ENCODE measurements at places on chromosomes 2 and 18.

- DNase-seq: no peak
Observed at GRCh38 chr2:40173276-40173675, 278.6 kb downstream of the SLC8A1 start.

DNA sequence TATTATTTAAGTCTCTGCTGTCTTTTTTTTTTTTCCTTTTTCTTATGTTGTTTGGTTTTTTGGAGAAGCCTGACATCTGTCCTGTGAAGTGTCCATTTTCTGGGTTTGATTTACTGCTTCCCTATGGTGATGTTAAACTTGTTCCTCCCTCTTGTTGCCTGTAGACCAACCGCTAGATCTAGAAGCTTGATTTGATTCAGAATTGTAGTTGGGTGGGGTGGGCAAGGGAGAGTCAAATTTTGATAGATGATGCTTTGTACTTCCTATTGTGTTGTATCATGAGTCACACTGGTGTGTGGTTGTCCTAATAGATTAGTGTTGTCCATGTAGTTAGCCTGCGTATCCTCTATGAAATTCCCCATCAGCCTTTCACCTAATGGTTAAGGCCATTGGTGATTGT lies 35.4 kb downstream of the CAB39 start:
- DNase-seq: no peak

DNA sequence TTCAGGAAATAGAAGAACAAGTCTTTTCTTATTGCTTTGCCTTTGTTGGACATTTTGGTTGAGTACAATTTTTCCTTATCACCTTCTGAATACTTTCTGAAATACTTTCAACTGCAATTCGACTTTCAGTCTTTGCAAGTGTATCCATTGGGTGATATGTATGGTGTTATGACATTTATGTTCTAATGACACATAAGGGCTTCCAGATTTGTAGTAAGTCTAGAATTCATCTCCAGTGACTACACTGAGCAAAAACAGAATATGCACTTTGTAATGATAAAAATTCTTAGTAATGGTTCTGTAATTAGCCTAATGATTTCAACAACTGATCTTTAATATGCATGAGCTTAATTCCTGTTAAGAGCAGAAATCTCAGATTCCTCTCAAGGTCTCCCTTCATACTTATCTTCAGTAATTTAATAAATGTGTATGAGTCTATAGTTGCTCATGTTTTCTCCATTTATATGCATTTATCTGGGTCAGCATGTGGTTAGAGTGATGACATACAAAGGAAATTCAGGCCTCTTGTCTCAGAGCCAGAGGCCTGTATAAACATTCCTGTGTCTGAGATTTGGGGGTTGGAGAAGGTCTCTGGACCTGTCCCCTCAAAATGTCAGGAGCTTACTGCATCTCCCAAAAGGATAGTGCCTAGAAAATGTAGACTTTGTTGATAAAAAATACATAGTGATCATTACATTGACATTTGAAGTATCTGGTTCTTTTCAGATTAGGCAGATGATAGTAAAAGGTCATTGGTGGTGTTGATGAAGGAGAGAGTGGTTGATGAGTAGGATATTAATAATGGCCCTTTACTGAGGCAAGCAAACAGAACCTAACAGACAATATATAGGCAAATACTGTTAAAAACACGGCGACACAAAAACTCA lies 114.9 kb downstream of the QPCT start:
- DNase-seq: peak; percentile 38

DNA sequence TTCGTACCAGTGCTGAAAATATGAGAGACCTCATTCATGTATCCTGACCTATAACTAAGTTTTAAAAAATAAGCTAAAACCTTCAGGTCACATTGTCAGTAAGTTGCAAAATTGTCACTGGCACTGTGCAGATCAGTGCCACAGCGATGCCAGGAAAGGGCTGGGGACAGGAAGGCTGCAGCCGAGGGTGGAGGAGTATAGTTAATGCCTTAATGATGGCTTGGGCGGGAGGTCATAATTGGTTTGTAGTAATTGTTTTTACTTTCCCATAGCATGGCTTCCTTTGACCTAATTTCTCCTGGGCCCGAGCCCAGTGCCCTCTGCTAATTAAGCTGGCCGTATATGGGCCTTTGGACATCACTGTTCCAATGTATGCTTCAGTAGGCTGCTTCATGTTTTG lies 47.2 kb upstream of the RAB12 start:
- no peak for DNase-seq

DNA sequence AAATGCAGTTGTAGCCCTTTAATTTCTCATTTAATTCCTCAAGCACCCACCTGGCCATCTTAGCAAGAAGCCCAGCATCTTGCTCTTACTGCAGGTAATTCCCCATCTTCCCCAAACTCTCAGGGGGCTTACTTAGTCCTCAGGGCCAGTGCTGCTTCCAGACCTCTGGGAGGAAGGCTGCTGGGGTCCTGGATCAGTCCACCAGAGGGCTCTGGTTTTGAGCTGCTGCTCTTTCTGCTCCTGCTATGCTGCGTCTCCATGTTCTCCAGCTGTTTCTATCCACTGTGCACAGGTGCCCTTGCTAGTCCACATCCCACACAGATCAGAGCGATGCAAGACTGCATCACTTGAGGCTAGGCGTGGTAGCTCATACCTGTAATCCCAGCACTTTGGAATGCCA lies 34.5 kb upstream of the TMEM87B start:
- peak; percentile 25 for DNase-seq

- DNase-seq: peak; percentile 42
Observed at GRCh38 chr18:58045242-58046092, 1.4 kb downstream of the NEDD4L start.

DNA sequence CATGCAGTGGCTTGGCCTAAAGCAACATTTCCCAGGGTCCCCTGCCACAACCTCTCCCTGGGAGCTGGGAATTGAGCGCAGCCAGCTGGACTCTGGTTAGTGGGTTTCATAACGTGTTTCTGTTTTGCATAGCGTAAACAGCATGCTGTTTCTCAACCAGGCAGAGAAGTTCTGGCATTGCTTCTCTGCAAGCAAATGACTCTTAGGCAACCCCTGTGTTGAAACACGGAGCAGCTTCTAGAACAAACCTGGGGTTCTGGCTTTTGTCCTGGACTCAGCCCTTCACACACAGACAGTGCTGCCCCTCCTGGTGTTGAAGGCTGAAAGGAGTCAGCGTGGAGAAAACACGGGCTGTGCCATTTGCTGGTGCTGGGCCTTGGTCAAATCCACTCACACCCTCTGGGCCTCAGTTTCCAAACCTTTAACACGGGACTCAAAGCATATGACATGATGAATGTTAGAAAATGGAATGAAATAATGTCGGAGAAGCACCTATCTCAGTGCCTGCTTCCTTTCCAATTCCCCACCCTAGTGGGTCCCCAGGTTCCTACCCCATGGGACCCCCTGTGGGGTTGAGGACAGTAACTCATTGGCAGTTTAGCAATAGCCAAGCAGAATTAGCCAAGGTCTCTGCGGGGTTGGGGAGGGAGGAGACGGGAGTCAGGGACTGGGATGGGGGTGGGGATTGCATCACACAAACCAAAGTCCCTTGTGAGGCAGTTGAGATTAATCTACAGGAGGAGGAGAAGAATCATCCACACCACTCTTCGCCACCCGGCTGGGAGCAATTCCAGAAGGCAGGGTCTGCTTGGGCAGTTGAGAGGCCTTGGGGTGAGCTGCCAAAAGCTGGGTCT lies 30.2 kb upstream of the IL1R2 start:
- DNase-seq: no peak

DNA sequence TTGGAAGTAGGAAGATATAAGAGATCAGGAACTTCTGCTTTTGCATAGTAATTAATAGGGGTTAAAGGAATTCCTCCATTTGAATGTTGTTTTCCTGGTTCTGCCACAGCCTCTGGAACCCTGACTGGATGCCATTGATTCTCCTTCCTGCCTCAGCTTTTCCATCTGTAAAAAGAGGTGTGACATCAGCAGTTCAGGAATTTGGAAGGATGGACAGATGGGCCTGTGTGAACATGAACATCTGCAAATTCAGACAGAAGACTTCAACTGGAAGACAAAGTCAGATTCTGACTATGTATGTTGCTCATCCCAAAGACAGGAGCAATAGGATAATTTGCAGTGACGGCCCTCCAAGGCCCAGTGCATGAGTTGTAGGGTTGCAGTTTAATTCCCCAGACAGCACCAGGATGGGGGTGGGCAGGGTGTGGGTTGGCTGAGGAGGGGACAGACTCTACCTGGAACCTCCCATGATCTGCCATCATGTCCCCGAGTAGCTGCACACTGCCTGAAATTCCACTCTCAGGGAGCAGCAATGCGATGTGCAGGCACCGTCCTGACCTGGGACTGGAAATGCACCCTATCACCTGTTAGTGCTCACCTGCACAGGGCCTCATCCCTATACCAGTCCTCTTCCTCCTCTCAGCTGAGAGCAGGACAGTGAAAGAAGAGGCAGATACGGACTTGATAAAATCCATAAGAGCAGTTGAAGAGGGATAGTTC lies 98.9 kb upstream of the EPAS1 start:
- DNase-seq: no peak

DNA sequence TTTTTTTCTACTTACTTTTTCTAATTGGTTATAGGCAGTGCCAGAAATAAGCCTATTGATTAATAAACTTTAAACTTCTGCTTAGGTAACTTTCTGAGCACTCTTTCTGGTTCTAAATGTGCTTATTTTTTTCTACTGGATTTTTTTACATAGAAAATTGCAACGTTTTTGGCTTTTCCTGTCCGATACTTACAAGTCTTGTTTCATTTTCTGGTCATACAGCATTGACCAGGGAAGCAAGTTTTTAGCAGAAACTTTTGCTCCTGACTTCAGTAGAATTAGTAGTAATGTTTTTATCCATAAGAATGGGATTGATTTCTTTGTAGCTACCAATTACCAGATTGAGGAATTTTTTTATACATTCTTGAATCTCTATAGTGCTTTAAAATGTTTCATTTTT lies 36.9 kb downstream of the NCKAP5 start:
- no peak for DNase-seq

- DNase-seq: no peak
Observed at GRCh38 chr2:140734992-140735391, 1395.8 kb downstream of the LRP1B start.

- DNase-seq: no peak
Observed at GRCh38 chr2:12071318-12071717, 324.9 kb downstream of the LPIN1 start.

- peak; percentile 64 for DNase-seq
Observed at GRCh38 chr18:77207540-77207939, 42.1 kb upstream of the GALR1 start.

DNA sequence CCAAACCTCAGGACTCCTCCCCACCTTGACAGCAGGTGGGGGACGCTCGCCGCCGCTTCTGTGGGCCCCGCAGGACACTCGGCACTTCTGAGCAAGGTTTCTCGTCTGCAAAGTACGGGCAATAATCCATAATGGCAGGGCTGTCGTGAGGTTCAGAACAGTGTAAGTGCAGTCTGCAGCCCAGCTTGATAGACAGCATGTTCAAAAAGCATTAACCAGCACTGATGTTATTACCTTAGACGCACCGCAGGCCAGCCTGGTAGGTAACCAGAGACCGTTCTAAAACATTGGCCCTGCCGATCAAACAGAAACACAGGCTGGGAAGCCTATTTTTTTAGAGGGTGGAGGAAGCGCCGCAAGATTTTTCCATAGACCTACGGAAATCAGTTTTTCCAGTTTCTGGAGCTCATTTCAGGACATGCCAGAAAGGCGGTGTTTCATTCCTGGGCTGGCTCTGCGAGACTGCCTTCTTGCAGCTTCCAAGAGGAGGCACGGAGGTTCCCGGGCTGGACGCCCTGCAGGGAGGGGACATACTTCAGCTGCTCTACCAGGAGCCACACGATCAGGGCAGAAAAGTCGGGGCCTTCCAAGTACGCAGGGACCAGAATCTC lies 148.7 kb downstream of the TPO start:
- no peak for DNase-seq

DNA sequence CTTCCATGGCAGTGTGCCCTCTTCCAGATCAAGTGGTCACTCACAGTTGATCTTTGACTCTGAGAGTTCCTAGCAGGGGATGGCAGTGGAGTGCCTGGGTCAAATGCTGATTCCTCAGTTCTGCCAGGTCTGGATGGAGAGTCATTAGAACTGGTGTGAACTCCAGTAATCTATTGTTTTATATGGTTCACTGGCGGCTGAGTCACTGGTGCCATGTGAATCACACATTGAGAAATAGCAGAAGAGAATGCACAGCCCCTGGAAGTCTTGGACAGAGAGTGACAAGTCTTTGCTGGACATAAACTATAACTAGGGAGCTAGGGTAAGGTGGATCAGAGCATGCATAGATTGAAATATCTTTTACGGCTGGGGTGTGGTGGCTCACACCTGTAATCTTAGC lies 86.9 kb downstream of the EIF2AK3 start:
- DNase-seq: no peak

GRCh38 chr2:70995426-70995729 lies 705 bp upstream of the TEX261 start:
- DNase-seq: peak; percentile 72

DNA sequence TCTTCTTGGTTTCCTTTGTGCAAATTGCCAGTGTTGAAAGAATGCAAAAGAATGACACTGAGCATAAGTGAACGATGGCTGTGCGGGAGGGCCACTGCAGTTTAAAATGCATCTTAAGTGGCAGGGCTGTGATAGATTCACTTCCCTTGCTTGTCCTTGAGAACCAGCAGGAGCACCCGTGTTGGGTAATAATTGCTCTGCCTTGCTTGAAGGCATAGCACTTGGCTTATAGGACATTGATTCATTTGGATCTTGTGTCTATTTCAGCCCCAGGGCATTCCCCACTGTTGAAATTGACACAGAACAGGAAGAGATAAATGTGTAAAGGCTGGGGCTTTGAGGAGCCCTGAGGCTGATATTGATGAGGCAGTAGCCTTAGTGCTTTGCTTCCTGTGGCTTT lies 1003.7 kb upstream of the GYPC start:
- no peak for DNase-seq

GRCh38 chr2:186595219-186595618 lies 5.4 kb downstream of the ITGAV start:
- no peak for DNase-seq

DNA sequence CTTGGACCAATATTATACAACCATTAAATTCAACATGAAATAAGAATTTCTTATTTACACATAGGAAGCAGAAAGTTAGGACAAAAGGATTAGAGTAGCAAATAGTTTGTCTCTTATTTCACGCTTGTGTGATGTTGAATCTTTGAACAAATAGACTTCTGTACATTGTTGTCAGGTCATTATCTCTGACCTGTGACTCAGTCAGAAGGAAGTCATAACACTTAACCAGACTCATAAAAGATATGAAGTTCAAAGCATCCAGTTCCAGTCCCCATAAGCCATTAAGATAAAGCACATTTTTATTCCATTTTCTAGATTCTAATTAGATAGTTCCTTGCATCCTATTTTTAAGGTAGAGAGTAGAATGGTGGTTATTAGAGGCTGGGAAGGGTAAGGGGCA lies 130.8 kb downstream of the UPP2 start:
- no peak for DNase-seq

DNA sequence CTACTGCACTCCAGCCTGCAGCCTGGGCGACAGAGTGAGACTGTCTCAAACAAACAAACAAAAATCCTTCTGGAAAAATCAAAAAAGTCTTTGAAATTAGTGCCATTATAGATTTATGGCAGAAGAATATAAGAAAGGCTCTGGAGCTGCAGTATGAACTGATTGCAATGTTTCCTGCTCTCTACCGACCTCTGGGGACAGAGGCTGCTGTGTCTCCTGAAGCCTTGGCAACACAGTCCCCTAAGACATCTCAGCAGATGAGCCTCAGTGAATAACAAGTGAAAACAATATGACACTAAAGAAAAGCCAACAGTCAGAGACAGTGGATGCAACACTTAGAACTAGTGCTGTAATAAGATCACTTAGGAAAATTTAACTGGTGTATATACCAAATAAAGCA lies 494.9 kb upstream of the LRATD1 start:
- no peak for DNase-seq

- DNase-seq: no peak
Observed at GRCh38 chr18:76460482-76460881, 34.6 kb downstream of the ZNF516 start.

- no peak for DNase-seq
Observed at GRCh38 chr18:5625076-5625475, 81.3 kb upstream of the EPB41L3 start.
